ENCODE measurements at places on chromosomes 12 and 14.
A peak's percentile ranks its signal among the peaks of the same experiment; 100 is the strongest.

DNA sequence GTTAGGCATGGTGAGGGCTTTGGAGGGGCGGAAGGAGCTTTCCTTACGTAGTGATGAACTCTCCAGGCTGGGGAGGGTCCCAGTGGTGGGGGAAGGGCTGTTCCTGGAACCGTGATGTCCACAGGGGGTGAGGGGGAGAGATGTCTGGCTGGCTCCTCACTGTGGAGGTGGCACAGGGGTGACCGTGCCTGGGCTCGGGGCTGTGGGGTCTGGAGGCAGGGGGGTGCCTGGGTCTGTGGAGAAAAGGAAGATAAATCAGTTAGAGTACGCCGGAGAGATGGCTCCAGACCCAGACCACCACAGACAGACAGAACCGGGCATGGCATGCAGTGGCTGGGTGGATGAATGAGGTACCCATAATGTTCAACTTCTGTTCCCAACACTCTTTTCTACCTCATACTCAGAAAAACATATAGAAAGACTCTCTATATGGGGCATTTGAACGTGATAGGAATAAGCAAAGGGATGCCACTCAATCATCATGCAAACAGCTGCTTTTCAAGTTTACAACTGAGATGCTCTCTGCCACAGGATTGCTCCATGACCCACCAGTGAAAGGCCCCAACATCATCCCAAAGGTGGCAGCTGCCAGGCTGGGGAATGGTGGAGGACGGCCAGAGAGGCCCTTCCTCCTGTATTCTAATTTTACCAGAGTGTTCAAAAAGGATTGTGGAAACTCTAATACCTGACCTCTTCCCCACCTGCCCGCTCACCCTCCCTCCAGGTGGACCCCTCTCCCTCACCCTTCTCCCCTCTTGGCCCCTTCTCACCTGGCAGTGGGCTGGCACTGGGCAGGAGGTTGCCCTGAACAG is 5.6 kb downstream of the MYL6 start:
- no peak for DNase-seq

DNA sequence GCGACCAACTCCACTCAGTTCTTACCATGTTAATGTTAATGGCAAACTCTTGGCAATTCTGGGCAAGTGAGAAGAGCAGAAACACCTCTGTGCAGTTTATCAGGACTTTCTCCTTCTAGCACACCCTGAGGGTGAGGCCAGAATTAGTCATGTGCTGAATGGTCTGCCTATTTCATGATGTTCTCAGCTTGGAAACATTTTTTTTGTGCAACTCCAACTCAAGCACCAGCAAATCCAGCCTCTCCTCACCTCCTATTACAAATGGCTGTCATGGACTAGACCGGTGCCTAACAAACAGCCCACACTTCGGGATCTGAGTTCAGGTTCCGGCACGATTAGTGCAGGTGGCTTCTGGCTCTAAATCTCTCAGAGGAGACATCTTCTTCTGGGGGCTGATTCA is 246.0 kb downstream of the ZFP36L1 start:
- DNase-seq = peak; percentile 80

DNA sequence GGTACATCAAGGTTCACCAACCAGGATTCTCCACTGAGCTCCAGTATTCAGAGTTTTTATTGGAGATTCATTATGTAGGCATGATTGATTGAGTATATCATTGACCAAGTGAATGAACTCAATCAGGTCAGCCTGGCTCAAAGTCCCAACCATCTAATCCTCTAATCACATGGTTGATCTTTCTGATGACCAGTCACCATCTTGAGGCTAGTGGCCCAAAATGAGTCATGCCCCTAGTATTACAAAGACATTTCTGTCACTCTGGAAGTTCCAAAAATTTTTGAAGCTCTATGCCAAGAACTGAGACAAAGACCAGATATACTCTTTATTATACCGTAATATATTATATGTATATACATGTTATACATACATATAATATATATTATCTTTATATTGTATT is 75.9 kb upstream of the ATF7IP start:
- no peak for DNase-seq

DNA sequence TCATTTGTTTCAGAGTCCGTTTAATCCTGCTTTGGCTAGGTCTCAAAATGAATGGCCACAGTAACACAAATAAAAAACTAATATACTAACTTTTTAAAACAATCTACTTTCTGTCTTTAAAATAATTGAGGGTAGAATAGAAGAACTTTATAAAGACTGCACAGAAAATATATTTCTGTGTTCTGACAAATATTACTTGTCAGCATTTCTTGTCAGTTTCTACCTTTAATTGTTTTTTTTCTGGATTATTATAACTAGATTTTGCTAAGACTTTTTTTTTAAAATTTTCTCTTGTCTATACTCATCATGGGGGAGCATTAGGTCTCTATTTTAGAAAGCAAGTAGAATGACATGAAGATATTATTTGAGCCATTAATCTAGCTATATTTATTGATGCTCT is 86.2 kb downstream of the RAD52 start:
- no peak for DNase-seq

GRCh38 chr12:65534238-65534841 is 255.9 kb downstream of the MSRB3 start:
- no peak for DNase-seq

- no peak for DNase-seq
These were observed 132.4 kb downstream of the BRMS1L start for GRCh38 chr14:35958499-35958898.

GRCh38 chr12:103802586-103802886 is 38.5 kb downstream of the NT5DC3 start:
- no peak for DNase-seq

- peak; percentile 19 for DNase-seq
These were observed 15.7 kb downstream of the FAR2 start for GRCh38 chr12:29164477-29165393.

DNA sequence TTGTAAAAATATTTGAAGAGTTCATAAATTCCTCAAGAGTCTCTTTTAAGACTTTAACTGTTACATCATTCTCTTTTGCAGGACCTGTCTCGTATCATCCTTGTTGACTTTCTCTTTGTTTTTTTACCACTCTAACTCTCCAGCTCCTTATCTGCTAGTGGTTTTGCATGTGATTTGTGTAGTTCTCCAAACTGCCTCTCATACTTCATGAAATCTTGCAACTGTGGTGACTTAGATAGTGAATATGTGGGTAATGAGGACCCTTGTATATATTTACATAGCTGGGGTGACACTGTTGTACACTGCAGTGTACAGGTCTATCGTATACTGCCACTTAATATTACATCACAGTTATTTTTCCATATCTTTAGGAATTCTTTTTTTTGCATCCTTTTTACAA is 40.2 kb upstream of the EMP1 start:
- DNase-seq = no peak

- no peak for DNase-seq
These were observed 44.8 kb downstream of the PZP start for GRCh38 chr12:9163392-9163791.

DNA sequence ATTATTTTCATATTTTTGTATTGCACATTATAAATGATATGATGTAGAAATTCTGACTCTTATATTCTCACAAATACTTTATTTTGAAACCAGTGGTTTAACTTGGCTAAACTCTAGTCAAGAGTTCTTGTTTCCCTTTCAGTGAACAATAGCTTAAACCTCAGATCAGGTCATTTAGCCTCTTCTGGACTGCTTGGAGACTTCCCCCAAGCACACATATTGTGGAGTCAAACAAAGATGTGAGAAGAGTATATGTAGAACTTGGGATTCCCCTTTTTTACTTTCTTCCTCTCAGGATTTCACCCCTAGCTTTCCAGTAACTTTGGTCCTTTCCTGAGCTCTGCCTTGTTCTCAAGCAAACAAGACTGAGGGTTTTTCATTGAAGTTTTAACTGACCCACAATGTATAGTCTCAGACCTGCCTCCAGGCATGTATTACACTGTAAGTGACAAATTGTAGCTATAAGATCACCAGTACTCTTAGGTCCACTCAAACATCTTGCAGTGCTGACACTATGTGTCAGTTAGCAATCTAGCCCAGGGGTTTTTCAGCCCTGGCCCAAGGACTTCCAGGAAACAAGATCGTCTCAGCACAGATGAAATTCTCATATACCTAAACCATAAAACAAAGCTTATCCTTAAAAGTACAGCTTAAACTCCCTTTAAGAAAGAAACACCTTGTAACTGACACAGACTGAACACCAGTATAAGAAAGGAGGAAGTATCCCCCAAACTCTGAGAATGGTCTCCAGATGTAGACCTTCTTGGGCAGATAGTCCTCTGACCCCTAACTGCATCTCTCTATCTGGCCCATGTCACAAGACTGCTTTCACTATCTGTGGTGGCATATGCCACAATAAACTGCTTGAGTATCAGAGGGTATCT is 98.6 kb downstream of the SLC6A15 start:
- DNase-seq = no peak

DNA sequence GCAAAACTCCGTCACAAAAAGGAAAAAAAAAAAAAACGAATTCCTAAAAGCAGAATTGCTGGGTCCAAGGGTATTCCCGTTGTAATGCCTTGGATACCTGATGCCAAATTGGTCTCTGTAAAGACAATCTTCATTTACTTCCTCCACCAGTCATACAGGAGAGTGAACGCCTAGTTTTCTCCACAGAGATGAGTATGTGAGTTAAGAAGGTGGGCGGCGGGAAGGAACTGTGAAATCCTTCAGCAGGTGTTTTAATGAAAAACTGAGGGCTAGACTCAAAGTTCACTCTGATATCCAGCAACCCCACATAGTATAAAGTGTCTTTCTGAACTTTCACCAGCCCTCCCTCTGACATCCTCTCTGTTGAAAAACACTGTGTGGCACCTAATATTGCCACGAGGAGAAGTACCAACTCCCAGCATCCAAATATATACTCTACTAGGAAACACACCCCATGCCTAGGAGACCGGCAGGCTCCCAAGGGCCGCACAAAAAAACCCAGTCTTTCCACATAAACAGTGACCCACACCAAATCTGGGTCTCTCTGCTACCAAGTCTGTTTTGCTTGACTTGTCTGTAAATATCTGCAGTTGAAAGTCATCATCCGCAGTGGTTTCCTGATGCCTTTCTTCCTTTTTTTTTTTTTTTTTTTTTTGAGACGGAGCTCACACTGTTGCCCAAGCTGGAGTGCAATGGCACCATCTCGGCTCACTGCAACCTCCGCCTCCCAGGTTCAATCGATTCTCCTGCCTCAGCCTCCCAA is 30.3 kb upstream of the FOXN3 start:
- no peak for DNase-seq

GRCh38 chr12:58384196-58384595 is 442.8 kb downstream of the ATP23 start:
- no peak for DNase-seq

DNA sequence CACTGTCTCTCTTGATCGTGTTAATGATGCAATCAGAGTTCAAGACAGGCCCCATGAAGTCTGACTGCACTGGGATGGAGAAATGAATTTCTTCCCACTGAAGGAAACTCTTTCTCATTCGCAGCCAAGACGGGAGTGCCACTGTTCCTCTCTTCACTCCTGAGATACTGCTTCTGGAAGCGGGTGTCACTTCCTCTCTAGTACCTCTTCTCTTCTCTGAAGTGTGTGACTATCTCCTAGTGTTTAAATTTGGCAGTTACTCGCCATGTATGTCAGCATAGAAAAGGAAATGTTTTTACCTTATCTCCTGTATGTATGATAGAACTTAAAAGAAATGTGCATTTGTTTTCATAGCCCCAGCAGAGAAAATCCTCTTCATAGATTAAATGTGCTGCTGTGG is 215.2 kb downstream of the ANO6 start:
- no peak for DNase-seq

DNA sequence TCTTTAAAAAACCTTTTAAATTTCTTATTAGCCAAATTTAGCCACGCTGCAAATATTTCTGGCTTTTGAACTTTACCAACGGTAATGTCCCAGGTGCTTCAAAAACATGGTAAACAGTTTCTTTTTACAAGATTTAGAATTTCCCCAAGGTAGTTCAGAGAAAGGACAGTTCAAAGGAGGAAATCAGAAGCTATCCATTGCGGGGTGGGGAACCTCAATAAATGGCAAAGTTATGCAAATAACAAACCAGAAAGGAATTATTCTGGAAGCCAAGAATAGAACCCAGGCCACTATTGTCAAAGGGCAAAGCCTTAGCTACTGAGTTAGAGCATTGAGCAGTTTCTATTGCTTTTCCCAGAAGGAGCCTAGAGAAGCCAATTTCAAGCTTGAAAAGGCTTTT is 62.3 kb downstream of the PDE6H start:
- no peak for DNase-seq

GRCh38 chr12:117481470-117481869 is 120.0 kb upstream of the NOS1 start:
- no peak for DNase-seq

- no peak for DNase-seq
These were observed 15.5 kb upstream of the GARIN2 start for GRCh38 chr14:67173719-67174118.

DNA sequence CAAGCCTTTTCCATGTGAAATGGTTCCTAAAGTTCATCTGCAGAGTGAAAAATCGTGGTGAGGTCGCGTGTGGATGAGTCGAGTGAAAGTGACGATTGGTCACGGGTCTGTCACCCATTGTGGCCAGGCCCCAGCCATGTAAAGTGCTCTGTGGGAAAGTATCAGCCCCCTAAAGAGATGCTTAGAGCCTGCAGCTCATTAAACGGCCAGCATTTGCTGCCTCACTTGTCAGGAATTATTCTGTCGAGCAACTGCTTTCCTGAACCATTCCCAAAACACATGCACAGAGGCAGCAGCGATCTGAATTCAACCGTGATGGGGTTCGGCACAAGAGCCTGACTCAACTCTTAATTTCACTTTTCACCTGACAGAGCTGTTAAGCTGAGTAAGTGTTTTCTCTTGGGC is 16.0 kb downstream of the DBX2 start:
- DNase-seq = no peak

DNA sequence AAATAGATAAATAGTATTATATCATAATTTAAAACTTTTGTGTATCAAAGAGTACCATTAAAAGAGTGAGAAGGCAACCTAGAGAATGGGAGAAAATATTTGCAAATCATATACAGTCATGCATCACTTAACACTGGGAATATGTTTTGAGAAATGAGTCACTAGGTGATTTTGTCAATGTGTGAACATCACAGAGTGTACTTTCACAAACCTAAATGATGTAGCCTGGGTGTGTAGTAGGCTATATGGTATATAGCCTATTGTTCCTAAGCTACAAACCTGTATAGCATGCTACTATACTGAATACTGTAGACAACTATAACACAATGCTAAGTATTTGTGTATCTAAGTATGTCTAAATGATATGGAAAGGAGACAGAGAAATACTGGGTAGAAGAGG is 48.0 kb upstream of the ARID2 start:
- DNase-seq = no peak

Measured in PC-9 (cell line).